Stimulated activated CD4-positive, alpha-beta T cell treated with anti-CD3 and anti-CD28 coated beads, TNF-alpha, amount 100 ng/mL, for 4 hours (primary cell): ENCODE measurements at places on chromosomes 6 and 20.

DNA sequence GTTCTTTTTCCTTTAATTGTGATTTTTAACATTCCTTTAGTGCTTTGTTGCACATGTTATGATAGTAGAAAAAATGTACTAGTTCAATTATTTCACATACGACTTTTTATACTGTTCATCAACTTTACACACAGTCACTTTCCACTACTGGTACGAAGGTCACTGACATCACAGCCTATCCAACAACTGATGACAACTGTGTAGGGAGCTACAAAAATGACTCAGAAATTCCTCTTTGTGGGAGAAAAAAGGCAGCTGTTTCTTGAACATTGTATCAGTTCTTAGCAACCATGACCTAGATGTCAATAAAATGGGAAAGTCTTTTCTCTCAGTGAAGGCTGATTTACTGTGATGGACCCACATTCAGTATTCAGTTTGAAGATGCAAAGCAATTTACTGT lies 7.0 kb upstream of the ID4 start:
- DNase-seq = no peak

DNA sequence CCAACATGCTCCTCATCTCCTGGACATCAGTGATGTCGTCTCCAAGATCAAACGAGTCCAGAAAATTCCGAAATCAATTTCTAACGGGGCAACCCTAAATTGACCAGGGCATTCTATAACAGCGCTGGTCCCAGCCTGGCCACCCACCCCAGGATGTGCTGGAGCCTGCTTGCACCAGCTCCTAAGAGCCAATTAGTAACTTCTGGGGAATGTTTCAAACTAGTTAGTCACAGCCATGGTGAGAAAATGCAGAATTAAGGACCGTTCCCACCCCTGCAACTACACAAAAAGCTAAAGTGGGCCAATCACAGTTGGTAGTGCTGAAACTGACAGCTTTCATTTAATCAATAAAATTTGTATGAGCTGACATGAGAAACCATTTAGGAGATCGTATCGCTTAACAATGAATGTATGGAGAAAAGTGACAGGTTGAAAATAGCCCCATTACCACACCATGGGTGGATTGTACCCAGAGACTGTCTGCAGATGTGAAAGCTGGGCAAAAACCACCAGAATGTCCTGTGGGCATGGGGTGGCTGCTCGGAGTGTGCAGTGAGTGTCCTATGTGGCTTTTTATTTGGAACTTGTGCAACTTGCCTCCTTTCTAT lies 165.7 kb upstream of the AFDN start:
- DNase-seq = no peak

- DNase-seq = no peak
Measured at GRCh38 chr6:11744753-11745152, 33.9 kb downstream of the ADTRP start.

GRCh38 chr6:152566103-152566875 lies 70.9 kb downstream of the SYNE1 start:
- DNase-seq = no peak

DNA sequence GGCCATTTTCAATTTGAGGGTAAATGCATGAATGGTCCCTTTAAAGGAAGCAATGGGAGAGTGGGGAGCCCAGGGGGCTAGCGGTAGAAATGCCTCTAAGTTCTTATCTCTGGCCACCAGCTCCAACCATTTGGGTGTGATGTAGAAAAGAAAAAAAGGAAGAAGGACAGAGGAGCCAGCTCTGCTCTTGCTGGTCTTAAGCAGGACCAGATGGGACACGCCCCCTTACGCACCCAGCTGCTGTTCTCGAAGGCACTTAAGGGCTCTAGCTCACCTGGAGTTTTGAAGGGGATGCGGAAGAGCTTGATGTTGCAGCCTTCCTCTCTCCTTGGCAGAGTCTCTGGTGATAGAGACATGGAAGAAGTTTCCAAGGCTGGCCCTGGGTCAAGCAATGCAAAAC lies 59.5 kb upstream of the RNF144B start:
- DNase-seq = no peak

DNA sequence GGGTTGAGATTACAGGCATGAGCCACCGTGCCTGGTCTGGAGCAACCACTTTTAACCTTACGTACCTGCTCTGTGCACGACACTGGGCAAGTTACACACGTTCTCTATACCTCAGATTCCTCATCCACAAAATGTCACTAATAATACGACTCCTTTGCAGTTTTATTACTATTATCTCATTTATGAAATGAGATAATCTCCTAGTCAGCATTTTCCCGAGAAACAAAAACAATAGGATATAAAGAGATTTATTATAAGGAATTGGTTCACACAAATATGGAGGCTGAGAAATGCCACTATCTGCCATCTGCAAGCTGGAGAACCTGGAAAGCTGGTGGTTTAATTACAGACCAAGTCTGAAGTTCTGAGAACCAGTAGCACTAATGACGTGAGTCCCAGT lies 12.0 kb upstream of the KIF13A start:
- DNase-seq = no peak

DNA sequence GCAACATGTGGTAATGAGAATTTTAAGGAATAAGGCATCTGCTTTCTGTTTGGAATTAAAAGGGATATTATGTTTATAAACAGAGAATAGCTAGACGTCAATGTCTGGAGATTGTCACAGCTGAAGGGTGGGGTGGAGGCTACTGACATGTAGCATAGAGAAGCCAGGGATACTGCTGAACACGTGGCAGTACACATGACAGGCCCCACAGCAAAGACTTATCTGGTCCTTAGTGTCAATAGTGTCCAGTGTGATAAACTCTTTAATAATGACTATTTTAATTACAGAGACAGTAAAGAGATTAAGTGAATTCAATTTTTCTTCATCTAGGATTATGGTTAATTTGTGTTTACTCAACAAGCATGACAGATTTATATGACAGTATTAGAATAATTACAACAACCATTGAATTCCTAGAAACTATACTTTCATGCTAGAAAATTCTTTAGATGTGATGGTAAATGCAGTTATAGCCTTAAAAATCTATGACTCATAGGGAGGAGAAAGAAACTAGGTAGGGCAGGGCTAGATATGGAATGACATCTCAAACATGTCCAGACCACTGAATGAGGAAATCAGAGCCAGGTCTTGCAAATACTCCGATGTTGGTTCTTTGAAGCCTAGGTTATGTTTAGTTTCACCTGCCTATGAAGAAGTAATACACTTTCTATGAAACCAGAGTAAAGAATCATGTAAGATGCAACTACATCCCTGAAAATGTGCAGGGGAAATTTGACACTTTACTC lies 399.5 kb downstream of the PHF3 start:
- no peak for DNase-seq

- no peak for DNase-seq
Measured at GRCh38 chr6:6796818-6797217, 208.3 kb downstream of the LY86 start.

DNA sequence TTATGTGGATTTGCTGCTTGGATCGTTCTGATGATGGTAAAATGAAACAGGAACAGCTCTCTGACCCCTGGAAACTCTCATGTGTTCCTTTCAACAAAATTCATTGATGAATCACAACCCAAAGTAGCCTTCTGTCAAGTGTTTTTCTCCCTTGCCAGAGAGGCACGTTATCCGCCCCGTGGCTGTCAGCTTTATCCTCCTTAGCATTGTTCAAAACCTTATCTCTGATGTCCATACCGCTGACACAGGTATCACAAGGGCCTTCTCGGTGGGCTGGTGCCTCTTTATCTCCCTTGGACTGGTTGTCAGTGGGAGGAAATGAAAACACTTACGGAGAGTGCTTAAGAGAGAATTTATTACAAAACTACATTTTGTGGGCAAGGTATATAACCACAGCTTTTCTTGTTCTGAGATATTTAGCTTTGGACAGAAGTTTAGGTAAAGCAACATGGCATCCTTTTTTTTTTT lies 84.9 kb downstream of the TIAM2 start:
- no peak for DNase-seq

DNA sequence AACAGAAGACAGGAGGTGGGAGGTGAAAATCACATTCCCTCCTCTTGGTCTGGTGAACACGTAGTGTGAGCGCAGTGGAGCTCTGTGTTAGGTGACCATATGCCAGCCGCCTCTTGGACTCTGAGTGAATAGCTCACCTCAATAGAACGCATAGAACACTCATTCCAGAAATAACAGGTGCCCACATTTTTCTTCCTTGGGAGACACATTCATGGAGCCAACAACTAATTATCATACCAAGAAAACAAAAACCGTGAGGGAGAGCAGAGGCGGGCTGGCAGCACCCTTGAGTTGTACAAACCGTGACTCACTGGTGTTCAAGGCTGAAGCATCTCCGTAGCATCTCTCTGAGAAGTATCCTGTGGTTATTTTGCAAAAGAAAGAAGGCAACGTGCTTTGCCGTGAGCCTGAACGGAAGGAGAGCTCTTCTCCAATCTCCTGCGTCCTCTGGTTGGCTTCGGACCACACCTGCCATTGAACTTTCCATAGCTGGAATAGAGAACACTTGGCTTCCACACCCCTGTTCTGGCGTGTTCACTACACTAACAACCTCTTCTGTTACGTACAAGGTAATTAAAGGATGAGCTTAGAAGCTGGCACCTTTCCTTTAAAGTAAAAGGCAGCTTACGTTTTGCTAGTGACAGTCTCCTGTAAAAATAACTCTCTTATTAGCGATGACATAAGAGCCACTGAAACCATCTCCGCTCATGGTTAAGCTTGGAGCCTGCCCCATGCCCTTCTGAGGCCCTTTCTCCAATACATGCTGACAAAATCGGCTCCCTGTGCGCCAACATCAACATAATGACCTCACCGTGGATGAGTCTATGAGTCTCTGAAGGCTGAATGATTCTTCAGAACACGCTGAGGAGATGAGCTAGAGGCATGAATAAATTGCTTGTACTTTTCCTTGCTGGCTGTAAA lies 30.2 kb upstream of the SGK1 start:
- DNase-seq = no peak
